Keratinocyte (primary cell): ENCODE measurements at places on chromosomes 4 and X. TPM values are rescaled to one million over a fixed set of nuclear protein-coding genes. Genes with fewer than 3 reads are reported as not detected.

The NAP1L2 gene
- polyA plus RNA-seq: 2.0 to 4.0 TPM (median 2.8 TPM) in 3 replicates

The MAGEA6 gene
- polyA plus RNA-seq: not detected in 3 replicates

DNA sequence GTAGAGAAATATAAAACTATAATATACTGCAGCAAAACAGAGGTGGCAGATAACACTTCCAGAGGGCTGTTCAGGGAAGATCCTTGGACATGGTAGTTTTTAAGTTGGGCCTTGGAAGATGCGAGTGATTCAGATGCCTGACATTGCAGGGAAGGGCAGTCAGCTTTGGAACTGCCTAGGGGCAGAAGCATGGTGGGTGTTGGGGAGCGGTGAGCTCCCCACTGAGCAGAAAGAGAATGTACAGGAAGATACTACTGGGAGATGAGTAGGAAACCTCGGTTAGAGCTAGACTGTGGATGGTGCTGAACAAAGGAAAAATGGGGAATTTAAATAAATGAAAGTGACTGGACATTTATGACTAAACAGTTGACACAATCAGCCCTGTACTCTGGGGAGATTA, 24.9 kb upstream of the SEC24B start:
- DNase-seq: peak; percentile 4

DNA sequence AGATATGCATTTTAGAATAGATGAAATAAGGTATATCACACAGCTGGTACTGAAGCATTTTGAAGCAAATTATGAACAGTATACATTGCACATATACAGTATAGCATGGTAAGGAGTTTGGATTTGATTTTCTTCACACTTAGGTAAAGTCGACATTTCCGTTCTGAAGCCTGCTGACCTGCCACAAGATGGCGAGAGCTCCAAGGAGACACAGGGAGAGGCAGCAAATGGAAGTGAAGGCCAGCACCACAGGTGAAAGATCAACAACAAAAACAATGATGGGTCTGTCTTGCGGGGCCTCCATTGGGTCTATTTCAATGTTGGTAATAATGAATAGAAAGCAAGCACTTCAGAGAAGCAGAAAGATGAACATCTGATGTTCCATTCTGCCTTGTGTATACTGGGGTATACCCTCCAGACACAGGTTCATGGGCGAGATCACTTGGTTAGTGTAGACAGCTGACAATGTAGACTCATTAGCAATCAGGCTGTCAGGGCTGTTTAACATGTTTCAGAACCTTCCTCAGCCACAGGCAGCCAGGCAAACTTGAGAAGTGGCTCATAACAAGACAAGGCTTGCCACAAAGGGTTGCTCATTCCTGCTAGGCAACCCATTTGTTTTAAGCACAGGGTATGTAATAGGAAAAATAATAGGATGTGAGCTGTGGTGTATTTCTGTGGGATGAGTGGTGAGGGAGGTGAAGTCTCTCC, 21.4 kb upstream of the NOX1 start:
- peak; percentile 55 for DNase-seq

The MAGED4 gene
- polyA plus RNA-seq: 0.06 TPM in 1 of 3 replicates, not detected in the others
